ENCODE measurements at places on chromosomes 13 and 19.
A peak's percentile ranks its signal among the peaks of the same experiment; 100 is the strongest.

- no peak for DNase-seq
Measured at GRCh38 chr13:35927567-35928021, 203.6 kb downstream of the DCLK1 start.

DNA sequence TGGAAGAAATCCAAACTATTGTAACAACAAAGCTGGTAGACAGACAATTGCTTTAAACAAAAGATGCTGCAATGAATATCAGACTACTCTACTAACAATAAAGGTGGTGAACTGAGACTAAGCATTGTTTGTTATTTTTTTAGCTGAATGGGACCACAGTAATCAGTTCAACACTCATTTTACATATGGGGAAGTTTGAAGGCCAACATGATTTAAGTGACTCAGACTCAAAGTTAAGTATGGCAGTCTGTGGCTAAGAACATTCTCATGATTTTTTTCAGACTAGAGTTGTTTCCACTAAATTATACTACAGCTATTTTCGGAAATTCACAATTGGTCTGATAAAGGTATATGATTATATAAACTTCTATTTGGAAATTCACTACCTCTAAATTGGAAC lies 10.4 kb downstream of the EXOSC8 start:
- DNase-seq = no peak

DNA sequence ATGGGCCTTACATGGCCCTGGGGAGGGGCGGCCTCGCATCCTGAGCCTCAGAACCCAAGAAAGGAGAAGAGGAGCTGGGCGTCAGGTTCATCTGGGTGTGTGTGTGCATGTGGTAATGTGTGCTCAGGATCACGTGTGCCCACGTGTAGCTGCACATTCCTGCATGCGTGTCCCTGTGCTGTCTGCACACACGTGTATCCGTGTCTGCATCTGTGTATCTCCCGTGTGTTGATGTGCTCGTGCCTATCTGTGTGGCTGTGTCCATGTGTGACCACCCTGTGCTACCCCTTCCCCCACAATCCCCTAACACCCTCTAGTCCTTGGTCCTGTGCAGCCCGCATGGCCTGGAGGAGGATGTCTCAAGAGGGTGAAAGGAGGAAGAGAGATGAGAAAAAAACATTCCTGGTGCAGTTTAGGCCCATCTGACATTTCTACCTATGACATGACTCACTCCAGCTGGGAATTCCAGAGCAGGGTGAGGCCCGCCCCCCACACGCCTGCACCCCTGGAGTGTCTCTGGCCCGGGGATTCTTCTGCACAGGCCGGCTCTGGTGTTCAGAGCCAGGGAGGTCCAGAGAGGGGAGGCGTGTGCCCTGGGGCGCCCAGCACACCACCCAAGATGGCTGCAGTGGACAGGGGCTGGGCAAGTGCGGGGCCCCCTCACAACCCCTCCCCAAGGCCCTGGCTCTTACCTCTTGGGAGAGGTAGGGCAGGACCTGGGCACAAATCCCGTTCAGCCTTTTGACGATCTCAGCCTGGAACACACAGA lies 7.1 kb downstream of the TLE5 start:
- no peak for DNase-seq

DNA sequence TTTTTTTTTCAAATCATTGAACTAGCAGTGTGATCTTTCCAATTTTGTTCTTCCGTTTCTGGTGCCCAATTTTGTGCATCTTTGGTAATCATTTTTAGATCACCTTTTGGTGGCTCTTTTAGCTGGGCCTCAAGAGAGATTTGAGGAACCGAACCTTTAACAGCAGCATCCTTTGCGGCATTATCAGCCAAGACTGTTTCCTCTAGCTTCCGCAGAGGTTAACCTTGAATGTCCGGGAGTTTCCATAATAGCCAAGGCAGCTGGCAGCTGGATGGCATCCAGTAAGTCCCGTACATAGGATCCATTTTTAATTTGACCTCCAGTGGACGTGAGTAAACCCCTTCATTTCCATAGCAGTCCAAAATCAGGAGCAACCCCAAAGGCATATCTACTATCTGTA lies 9.6 kb downstream of the IRGC start:
- no peak for DNase-seq

DNA sequence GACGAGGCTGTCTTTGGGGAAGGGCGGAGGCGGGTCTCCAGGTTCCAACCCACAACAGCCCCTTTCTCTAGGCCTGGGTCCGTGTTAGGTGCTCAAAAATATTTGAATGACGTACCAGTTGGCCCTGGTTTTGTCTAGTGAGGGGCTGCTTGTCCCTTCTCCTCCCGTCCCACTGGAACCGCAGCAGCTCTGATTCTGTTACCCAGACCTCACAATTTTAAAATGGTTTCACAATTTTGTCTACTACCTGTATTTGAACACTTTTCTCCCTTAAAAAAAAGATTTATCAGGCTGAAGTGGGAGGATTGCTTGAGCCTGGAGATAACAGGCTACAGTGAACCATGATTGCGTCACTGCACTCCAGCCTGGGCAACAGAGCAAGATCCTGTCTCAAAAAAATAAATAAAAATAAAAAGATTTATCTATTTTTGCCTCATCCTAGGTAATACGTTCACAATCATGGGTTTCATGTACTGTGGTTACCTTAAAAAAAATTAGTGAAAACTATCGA lies 1.3 kb upstream of the IRF2BP1 start:
- no peak for DNase-seq

- no peak for DNase-seq
Measured at GRCh38 chr13:93872376-93872775, 607.1 kb downstream of the DCT start.

DNA sequence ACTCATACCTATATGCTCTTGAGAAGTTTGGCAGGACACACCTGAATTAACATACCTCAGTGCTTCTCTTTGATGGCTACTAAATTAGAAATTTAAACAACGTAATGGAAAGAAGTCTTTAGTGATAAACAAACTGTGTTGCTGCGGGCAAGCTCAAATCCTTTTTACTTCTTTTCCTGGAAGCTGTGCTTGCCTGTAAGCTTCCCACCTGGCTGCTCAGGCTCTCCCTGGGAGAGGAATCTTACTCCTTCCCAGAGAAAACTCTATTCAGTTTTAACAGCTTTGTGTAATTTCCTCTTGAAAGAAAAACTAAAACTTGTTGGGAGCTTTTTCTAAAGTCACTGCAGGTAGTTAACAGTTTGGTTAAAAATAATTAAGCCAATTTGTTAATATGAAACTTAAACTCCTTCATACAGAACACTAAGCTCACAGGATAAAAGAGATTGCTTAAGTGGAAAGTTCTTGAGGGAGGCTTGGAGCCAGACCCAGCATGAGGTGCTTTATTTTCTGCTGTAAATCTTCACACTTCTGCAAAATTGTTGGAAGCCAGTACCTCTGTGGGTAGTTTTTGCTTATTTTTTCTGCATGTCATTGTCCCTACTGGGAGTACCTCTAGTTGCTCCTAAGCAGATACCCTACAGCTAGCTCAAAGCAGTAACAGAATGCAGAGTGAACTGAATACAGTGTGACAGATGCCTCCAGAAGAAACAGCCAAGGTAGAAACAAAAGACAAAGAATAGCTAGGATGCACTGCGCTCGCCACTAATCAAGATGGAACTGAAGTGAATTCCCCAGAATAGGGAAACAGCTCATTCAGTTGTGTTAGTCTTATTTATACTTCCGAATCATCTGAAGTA lies 1253.0 kb downstream of the PCDH17 start:
- DNase-seq = no peak

GRCh38 chr13:20960663-20961309 lies 58.2 kb upstream of the XPO4 start:
- DNase-seq = no peak

- peak; percentile 32 for DNase-seq
Measured at GRCh38 chr13:98918771-98919170, 59.1 kb downstream of the DOCK9 start.

GRCh38 chr19:16618248-16618647 lies 9.8 kb downstream of the MED26 start:
- no peak for DNase-seq

DNA sequence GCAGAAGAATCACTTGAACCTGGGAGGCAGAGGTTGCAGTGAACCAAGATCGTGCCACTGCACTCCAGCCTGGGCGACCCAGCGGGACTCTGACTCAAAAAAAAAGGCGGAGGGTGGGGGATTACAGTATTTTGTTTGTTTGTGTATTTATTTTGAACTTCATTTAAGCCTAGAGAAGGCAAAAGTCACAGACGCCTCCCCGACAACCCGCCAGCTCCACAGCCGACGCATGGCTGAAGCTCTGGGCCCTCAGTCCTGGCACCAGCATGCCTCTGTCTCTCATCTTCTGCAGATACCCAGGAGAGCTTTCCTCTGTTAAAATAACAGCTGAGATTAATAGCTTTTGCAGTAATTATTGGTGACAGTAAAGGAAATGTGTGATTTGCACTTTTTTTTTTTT lies 17.2 kb upstream of the PDCD5 start:
- no peak for DNase-seq

- no peak for DNase-seq
Measured at GRCh38 chr13:78476910-78477309, 126.4 kb downstream of the POU4F1 start.

DNA sequence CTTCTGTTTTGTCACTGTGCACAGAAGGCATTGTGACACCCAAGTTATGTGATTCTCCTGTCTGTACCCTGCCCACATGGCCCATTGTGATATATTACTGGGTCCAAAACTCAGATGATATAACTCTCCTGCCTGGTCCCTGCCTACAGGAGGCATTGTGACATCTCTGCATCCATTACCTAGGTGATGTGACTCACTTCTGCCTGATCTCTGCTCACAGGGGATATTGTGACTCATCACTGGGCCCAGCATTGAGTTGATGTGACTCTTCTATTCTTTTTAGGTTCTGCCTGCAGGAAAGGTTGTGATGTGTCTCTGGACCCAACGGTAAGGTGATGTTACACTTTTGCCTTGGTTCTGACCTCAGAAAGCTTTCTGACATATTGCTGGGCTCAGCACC lies 67.9 kb upstream of the ZNF724 start:
- DNase-seq = peak; percentile 41

DNA sequence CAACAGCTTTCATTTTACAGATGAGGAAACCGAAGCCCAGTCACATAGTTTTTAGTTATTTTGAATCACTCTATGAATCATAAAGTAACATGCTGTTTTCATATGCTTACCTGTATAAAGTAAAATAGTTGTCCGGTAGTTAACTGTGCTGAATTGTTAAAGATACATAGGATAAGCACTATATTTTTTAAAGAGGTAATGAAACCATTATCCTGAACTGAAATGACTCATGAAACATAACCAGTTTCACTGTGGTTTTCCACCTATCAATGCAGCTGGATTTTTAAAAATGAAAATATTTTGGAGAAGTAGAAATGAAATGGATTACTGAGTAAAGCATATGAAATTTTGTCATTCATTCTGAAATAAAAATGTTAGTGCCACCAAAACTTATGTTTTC lies 655.0 kb downstream of the OLFM4 start:
- no peak for DNase-seq

DNA sequence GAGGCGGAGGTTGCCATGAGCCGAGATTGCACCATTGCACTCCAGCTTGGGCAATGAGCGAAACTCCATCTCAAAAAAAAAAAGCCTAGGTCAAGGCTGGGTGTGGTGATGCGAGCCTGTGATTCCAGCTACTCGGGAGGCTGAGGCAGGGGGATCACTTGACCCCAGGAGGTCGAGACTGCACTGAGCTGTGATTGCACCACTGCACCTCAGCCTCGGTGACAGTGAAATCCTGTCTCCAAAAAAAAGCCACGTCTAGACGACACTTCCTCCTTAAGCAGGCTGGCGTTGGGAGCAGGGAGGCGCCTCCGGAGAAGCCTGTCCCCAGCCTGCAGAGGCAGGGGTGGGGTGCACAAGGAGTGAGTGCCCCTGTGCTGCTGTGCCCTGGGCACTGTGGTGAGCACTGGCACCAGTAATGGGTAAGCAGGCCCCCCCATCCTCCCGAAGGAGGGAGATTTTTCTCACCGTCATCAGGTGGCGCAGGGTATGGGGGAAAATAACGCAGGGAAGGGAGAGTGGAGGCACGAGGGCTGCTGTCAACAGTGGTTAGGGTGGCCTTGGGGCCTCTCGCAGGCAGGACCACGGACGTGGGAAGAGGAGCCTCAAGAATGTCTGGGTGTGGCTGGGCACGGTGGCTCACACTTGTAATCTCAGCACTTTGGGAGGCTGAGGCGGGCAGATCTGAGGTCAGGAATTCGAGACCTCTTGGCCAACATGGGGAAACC lies 706 bp downstream of the P2RY11 start:
- peak; percentile 85 for DNase-seq

GRCh38 chr13:49821216-49822009 lies 28.9 kb upstream of the KPNA3 start:
- no peak for DNase-seq

DNA sequence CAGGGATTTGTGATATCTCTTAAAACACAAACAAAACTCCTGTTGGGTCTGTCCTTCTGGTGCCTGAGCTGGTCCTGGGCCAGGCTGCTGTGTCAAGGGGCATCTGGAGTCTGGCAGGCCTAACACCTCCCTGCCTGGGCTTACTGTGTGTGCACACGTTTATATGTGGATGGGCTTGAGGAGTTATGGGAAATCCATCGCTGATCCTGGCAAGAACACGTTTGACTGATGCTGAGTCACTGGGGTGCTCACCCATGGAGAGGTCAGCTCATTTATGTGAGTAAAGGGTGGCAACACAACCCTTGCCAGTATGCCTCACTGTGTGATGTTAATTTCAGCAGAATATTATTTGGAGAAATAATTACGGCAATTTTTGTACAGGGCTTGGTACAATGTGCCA lies 44.5 kb upstream of the PCDH8 start:
- DNase-seq = no peak

- DNase-seq = peak; percentile 97
Measured at GRCh38 chr19:40609561-40610395, 8.6 kb downstream of the LTBP4 start.

GRCh38 chr19:16371540-16371986 lies 46.9 kb downstream of the KLF2 start:
- peak; percentile 95 for DNase-seq

DNA sequence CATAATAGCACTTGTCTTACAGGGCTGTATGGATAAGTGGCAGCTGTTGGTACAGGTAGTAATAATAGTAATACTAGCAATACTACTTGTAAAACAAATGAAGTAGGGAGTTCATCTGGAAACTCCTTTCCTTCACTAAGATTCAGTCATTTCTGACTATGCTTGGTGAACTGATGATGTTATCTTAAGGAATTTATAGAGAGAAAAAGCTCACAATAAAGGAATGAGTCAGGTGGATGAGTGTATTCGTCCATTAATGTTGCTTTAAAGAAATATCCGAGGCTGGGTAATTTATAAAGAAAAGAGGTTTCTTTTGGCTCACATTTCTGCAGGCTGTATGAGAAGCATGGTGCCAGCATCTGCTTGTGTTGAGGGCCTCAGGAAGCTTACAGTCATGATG lies 477.3 kb downstream of the KLF12 start:
- DNase-seq = no peak

GRCh38 chr19:5032101-5032967 lies 63.4 kb downstream of the KDM4B start:
- no peak for DNase-seq

DNA sequence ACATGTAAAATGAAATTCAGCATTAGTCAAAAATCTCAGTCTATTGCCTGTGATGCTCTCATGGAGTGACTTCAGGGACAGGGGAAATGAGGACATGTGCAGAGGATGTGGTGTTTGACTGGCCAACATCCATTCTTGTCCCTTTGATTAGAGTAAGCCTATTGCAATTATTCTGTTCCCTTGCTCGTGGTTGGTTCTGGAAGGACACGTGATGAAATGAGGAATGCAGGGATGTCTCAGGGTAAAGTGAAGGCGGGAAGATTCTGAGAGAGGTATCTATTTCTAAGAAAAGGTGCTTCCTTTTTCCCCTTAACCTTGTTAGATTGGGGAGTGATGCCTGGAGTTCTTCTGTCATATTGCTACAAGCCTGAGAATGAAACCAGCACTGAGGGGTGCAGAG lies 37.1 kb upstream of the CNMD start:
- DNase-seq = no peak
